ENCODE measurements at places on chromosomes 2 and 18.

DNA sequence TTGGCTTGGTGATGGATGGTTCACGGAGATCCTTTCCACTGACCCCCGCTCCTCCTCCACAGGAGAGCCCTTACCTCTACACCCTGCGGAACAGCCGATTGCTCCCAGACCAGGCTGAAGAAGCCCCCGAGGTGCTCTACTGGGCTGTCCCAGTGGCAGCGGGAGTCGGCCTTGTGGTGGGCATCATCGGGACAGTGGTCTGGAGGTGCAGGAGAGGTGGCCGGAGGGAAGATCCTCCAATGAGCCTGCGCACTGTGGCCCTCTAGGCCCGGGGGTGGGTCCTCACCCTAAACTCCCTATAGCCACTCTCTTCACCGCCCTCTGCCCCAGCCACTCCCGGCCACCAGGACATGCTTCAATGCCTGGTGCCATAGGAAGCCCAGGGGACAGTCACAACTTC lies 108.8 kb upstream of the PPP1CB start:
- no peak for DNase-seq

DNA sequence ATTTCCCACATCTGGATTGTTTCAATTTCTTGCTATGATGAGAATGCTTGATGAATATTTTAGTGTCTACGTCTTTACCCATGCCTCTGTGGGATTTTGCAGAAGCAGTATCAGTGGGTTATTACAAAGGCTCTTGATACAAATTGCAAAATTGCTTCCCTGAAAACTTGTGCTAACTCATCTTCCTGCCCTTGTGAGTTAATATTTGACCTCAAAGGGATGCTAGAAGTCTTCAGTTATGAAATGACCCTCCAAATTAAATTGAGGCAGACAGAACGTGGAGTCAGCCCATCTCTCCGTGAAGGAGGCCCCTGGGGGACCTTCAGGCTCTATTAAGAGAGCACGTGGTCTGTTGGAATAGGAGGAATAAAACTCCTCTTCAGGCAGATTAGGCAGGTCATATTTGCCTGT lies 239.2 kb upstream of the HS6ST1 start:
- no peak for DNase-seq

DNA sequence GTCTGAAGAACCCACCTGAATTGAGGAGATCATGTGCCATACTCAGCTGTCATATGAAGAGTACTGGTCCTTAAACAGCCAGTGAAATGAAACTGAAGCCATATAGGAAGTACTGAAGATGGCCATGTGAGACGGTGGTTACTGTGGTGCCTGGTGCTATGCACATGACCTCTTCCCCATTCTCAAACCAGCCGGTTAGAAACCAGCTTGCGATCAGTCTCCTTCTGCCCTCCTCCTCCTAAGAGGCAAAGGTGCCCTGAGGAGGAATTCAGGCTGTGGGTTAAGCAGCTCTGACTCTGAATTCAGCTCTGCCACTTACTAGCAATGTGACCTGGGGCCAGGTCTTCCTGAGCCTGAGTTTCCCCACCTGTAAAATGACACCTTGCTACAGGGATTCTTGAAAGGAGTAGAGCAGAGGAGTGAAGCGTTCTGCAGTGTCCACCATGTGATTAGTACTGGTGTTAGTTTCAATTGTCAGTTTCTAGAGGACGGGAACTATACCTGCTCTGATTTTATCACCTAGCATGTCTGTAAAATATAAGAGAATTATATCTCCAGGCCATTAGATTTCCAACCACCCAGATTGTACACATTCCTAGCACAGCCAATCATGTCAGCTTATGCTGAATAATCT lies 5.1 kb downstream of the FECH start:
- no peak for DNase-seq

GRCh38 chr18:32019251-32019948 lies 775 bp downstream of the RNF125 start:
- no peak for DNase-seq

DNA sequence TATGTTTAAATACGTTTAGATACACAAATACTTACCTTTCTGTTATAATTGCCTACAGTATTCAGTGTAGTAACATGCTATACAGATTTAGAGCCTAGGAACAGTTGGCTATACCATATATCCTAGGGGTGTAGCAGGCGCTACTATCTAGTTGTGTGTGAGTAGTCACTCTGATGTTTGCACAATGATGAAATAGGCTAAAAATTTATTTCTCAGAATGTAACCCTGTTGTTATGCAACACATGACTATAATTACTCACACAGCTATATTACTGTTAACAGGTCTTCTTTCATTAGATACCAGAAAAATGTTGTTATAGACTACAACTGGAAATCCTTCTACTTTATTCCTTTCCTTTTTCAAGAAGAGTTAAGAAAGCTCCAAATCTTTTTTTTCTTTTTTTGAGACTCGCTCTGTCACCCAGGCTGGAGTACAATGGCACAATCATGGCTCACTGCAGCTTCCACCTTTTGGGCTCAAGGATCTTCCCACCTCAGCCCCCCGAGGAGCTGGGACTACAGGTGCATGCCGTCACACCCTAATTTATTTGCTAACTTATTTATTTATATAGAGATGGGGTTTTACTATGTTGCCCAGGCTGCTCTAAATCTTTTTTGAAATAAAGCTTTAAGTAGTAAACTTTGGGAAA lies 48.5 kb downstream of the C2orf74 start:
- no peak for DNase-seq

GRCh38 chr18:56146565-56146964 lies 491.8 kb downstream of the TXNL1 start:
- DNase-seq, result no peak

DNA sequence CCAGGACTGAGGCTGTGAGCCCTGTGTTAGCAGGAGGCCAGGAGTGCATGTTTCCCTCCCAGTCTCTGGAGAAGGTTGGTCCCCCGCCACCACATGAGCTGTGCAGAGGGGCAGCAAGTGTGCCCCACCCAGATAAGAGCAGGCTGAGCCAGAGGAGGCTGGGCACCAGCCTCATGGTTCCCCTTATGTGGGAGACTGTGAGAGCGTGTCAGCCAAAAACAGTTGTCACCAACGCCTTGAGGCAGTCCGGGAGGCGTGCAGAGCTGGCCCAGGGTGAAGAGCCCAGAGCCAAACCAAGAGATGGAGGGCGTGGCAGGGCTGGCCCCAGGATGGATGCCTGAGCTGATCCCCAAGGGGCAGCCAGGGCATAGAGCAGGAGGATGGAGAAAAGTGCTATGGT lies 128.7 kb upstream of the GLI2 start:
- DNase-seq, result no peak

DNA sequence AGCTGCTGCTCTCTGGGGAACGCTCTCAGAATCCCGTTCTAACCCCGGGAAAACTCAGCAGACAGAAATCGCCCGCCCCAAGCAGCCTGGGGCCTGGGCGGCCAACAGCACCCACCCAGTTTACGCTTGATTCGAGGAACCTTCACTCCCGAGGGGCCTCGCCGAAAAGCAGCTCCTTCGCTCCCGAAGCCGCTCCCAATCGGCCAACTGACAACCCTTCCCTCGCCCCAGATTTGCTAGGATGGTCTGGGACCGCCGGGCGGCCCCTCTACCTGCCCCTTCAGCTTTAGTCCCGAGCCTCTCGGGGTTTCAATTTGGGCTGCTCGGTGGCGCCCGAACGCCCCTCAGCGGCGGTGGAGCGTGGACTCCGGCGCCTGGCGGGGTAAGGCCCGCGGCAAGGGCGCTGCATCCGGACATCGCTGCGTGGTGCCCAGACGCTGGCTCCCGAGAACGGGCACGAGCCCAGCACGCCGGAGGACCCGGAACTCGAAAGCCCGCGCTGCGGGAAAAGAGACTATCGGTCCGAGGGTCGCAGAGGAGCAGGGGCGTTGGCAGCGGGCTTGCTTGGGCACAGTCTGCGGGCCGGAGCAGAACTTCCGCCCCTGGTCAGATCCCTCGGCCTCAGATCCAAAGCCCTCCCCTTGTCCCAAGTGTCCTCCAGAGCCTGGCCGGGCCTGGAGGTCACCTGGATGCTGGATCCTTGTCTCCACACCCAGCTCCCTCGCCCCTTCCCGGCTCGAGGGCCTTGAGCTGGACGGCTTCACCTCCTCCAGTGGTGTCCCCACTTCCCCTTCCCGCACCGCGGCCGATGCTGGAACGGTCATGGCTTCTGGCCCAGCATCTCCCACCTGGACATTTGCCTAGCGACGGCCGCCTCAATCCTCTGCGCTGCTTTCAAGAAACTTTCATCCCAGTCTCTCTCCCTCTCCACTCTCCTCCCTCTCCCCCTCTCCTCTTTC lies 3.0 kb upstream of the OTX1 start:
- DNase-seq, result peak; percentile 47

DNA sequence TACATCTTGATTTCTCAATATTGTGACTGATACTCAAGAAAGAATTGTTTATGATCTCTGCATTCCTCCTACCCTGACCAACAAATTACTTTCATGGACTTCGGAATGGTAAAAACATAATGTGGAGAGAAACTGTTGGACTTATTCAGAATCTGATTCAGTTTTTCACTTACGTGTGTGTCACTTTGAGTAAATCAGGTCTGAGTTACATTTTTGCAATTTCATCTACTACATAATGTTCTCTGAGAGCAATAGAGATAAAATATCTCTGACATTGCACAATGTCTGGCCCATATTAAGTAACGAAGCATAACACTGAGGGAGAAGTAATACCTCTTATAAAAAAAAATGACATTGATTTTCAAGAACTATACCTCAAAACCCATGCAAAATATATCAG lies 1337.9 kb upstream of the CHAC2 start:
- no peak for DNase-seq

DNA sequence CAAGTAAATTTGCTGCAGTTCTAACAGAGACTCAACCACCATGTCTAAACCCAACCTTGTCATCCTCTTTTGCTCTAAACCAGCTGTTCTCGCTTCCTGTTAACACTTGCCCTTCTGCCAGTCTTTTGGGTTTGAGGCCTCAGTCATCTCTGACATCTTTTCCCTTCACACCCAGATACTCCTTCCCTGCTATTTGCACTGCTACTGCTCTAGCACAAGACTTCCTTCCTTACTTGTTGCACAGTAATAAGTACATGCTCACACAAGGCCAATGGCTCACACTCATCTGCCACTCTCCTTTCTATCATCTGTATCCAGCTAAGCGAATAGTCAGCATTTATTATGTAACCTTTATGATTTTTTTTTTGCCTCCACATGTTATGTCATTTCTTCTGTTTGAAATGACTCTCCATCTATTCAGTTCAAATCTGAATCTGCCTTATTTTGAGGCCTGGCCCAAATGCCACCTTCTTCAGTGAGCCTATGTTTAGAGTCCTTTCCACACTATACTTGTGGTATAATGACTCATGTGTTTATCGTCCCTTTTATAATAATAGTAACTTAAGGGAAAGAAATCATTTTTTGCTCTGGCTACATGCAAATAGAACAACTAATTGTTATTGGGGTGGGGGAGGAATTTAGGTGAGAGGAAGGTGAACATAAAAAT lies 22.5 kb upstream of the CDKL4 start:
- no peak for DNase-seq

All from dorsolateral prefrontal cortex (tissue), 122 donors.